ENCODE measurements at places on chromosomes 11 and 22.

DNA sequence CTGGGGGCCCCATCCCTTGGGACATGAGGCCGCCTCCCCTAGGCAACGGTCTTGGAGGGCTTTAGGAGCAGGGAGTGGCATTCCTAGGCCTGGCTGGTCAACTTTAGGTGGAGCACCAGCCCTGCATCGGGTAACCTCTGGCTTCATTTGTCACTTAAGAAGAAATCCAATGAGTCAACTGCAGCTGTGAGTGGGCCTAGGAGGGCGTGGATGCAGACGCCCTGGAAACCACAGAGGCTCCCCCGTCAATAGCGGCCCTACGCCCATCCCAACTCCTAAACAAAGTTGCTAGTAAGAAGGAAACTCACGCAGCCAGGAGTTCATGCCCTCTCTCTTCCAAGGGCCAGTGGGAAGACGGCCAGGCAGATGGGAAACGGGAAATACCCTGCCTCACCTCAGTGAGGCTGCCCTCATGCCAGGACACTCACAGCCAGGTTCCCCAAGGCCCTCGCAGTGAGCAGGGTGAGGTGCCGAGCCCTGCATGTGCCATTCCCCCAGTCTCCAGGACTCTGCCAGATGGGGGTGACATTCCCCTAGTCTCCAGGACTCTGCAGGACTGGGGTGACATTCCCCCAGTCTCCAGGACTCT, 20.8 kb downstream of the BID start:
- DNase-seq, result no peak

GRCh38 chr11:102254047-102254446, 63.2 kb upstream of the BIRC3 start:
- DNase-seq, result no peak

- DNase-seq, result no peak
These were observed 213.9 kb upstream of the C11orf87 start for GRCh38 chr11:109208121-109208520.

- no peak for DNase-seq
These were observed 1078.9 kb downstream of the OPCML start for GRCh38 chr11:132453406-132453805.

DNA sequence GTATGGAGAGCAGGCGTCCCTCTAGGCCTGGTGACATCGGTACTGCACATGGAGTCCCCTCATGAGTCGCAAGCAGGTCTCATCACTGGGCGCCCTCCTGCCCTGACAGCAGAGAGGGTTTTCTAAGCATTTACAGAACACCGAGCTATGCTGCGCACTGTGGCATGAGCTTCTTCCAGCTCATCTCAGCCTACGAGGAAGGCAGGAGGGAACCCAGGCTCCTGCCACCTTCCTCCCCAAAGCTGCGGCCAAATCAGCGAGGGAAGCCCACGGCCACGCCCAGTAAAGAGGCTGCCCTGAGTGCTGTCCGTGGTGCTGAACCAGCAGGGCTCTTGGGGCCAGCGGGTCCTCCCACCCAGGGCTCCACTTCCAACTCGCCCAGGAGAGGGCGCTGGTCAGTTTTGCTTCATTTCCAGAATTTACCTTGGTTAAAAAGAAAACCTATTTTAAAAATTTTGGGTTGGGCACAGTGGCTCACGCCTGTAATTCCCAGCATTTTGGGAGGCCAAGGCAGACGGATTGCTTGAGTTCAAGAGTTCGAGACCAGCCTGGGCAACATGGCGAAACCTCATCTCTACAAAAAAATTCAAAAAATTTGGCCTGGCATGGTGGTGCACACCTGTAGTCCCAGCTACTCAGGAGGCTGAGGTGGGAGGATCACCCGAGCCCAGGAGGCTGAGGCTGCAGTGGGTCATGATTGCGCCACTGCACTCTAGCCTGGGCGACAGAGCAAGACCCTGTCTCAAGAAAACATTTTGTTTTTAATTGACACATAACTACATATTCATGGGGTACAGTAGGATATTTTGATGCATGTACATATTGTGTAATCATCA, 34.2 kb downstream of the PHF21B start:
- peak; percentile 71 for DNase-seq

DNA sequence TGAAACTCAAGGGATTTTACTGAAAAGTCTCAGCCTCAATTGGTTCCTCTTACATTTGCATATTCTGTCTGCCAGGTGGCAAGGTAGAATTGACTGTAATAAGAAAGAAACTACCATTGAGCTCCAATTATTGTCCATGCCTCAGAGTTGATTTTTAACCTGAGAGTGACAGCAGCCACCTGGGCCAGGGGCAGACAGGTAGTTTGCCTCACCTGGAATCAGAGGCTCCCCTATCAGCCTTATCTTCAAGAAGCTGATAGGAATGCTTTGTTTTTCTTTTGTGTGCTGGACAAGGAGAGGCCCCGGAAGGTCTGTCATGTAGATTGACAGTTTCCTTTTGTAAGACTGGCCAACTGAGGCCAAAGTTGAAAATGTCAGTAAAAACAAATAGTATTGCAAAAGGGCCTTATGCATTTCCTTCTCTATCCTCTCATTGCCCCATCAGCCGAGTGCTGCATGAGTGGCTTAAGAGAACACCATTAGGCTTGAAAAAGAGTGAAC, 34.1 kb downstream of the CD44 start:
- no peak for DNase-seq

- DNase-seq, result no peak
These were observed 71.5 kb upstream of the BID start for GRCh38 chr22:17845790-17846189.

DNA sequence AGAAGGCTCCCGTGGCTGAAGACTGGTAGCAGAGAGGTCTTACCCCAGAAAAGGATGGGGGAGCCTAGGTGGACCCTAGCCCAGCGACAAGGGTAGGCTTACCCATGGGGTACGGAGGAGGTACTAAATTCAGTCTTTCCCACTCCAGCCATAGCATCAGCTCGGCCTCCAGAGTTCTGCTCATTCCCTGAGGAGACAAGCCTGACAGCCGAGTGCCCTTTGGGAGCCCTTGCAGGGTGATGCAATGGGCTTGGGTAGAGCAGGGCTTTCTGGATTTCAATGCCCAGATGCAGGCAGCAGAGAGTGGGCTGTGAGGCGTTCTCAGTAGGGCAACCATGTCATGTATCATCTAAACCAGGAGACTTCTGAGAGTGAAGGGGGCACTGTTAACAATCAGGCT, 124.7 kb downstream of the MICAL2 start:
- DNase-seq, result no peak

- DNase-seq, result no peak
These were observed 378.3 kb downstream of the BRD1 start for GRCh38 chr22:49449377-49449776.

GRCh38 chr11:130677486-130678153, 229.2 kb downstream of the ADAMTS15 start:
- DNase-seq, result no peak

DNA sequence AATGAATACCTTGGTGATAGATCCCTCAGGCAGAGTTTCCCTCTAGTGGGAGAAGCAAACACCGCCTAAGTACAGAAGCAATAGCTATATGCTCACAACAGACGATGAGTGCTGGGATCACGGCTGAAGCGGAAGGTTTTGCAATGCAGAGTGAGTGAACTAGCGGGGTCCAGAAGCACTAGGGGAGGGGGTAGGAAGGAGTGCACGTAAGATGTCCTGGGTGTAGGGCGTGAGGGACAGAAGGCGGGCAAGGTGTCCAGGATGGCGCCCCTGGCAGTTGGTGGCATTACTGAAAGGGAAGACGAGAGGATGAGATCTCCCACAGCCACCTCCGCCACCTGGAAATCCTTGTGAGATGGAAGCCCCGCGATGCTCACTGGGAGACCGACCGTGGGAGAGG, 81.0 kb downstream of the ETS1 start:
- no peak for DNase-seq

DNA sequence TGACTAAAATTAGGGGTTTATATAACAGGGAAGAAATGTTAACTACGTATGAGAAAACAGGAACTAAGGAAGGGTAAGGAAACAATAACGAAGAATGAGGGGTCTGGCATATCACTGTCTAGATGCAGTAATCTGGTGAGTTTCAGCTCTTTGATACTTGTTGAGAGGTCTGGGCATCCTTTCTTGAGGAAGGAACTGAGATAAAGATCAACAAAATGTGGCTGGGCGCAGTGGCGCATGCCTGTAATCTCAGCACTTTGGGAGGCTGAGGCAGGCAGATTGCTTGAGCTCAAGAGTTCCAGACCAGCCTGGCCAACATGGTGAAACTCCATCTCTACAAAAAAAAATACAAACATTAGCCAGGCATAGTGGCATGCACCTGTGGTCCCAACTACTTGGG, 2.7 kb downstream of the DCDC1 start:
- DNase-seq, result no peak

DNA sequence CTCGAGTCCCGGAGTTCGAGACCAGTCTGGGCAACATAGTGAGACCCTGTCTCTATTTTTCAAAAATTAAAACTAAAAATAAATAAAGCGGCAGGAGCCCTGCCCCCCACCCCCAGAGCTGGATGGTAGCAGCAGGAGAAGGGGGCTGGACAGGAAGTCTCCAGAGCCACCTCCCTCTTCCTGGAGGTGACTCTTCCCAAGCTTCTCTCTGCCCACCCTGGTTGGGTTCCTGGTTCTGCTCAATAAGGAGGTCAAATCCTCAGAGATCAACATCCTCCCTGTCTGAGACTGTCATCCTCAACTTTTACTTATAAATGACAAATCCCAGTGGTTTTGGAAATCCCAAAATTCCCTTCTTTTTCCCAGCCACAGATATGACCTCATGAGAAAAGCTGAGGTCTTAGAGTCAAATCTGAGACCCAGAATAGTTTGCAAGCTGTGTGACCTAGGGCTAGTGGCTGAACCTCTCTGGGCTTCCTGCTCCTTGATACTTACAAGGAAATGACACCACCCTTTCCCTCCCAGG, 987 bp downstream of the C1QTNF6 start:
- no peak for DNase-seq

- no peak for DNase-seq
These were observed 92.9 kb upstream of the USP47 start for GRCh38 chr11:11748706-11749365.

- no peak for DNase-seq
These were observed 593 bp downstream of the FAM118B start for GRCh38 chr11:126212089-126212660.

GRCh38 chr11:110027627-110028371, 65.4 kb upstream of the ZC3H12C start:
- no peak for DNase-seq

DNA sequence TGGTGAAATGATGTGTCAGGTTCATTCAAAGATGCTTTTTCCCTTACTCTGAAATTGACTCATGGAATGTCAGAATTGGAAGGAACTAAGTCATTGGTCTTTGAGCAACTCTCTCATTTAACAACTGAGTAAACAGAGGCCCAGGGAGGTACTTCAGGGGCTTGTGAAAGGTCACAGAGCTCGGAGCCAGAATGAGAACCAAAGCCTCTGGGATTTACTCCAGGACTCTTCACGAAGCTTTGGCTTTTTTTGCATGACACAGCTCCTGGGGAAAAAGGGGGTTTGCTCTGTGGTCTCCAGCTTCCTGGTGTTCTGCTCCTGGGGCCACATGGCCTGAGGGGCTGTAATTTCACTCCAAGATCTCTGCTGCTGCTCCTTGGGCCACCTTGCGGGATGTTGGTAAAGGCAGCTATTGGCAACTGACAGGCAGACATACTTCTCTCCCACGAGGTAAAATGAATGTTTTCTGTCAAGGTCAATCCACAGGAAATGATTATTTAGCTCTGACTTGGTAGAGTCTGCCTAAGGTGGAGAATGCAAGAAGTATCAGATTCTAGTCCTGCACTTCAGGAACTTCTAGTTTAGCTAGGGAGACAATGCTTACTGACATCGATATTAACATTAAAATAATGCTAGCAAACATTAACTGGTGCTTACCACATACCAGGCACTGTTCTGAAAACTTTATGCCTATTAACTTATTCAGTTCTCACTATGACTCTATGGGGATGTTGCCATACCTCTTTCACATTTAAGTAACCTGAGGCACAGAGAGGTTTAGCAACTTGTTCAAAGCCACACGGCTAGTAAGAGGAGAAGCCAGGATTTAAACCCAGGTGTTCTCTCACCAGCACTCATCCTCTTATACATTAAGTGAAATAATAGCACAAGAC, 16.1 kb downstream of the PKNOX2 start:
- DNase-seq, result no peak

DNA sequence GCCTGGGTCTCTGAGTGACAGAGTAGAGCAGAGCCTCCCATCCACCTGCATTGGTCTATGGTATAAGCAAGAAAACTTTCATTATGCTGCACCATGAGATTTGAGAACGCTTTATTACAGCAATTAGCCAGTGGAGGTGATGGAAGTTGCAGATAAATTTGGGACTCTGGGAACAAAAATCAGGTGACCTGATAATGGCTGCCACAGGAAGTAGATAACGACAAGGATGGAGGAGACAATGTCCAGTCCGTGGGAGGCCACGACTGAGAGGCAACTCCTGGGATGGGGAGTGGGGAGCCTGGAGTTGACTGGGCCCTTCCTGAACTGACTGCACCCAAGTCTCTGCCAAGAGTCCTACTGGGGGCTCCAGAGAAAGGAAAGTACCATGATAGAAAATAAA, 4.7 kb downstream of the MRGPRD start:
- DNase-seq, result no peak

DNA sequence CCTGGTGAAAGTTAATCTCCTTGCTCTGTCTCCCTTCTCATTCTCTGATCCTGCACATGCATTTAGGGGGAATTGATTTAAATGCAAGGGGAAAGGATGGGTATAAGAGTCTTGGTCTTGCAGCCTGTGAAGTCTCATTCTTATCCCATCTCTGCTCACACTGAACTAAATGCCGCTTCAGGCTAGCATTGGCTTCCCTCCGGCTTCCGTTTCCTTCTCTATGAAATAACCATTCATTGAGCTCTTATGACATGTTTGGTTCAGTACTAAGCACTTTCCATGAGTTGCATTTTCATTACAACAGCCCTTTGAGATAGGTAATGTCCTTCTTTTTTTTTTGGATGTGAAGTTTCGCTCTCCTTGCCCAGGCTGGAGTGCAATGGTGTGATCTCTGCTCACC, 5.6 kb downstream of the ZBTB16 start:
- DNase-seq, result no peak

- no peak for DNase-seq
These were observed 88.8 kb downstream of the PDHX start for GRCh38 chr11:35005141-35005780.

- DNase-seq, result no peak
These were observed 86.5 kb downstream of the WNT11 start for GRCh38 chr11:76119779-76120178.

DNA sequence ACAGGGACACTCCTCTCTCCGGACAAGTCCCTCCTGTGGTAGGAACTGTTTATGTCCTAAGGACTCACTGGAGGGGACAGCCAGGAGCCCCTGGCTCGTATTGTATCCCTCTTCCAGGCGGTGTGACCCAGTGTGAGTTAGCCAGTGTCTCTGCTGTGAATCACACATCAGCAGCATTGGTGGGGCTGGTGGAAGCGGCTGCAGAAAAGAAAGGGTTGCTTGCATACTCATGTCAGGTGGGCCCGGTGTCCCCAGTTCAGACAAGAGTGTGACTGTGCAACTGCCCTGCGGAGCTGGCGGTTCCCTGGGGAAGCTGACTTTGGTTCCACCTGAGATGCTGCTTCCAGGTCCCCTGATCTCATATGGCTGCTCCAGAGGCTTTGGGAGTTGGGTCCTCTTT, 99.4 kb downstream of the ZBTB16 start:
- no peak for DNase-seq
